ENCODE measurements at places on chromosomes 4 and X.

- DNase-seq, result no peak
Observed at GRCh38 chr4:118353534-118354030, 779 bp upstream of the PRSS12 start.

- DNase-seq, result no peak
Observed at GRCh38 chr4:123787512-123788080, 391.0 kb downstream of the SPRY1 start.

GRCh38 chr4:183601381-183601780 is 57.6 kb downstream of the RWDD4 start:
- DNase-seq, result no peak

GRCh38 chr4:23382879-23383278 is 507.0 kb downstream of the PPARGC1A start:
- DNase-seq, result no peak

- no peak for DNase-seq
Observed at GRCh38 chrX:40368611-40369061, 212.1 kb upstream of the ATP6AP2 start.

GRCh38 chr4:126807132-126807531 is 825.6 kb upstream of the INTU start:
- no peak for DNase-seq

DNA sequence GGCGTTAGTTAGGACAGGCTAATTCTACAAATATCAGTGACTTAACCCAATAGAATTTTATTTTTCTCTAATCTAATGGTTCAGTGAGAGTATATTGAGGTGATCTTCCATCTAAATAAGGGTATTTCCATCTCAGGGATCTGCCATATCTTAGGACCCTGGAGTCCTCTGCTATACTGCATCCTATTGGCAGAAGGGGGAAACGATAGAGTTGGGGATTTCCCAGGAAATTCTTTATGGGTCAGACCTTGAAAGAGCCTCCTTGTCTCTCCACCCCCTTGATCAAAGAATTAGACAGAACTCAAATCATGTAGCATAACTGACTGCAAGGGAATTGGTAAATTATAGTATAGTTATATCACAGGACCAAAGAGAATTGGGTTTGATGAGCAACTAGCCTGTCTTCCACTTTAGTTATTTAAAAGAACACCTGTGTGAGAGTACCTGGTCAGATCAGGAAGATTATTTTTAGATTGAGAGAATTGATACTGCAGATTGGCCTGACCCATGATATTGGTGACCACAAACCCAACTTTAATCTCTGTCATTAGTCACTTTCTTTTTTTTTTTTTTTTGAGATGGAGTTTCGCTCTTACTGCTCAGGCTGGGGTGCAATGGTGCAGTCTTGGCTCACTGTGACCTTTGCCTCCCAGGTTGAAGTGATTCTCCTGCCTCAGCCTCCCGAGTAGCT is 25.6 kb downstream of the SMARCA5 start:
- DNase-seq, result no peak

GRCh38 chrX:152821145-152821765 is 9.3 kb downstream of the CETN2 start:
- peak; percentile 18 for DNase-seq

GRCh38 chr4:124710015-124710741 is 2.4 kb downstream of the ANKRD50 start:
- DNase-seq, result no peak

- no peak for DNase-seq
Observed at GRCh38 chrX:49976682-49977197, 54.3 kb downstream of the CLCN5 start.

- DNase-seq, result no peak
Observed at GRCh38 chrX:4091046-4091760, 377.8 kb upstream of the PRKX start.

GRCh38 chr4:126603825-126604224 is 1028.9 kb upstream of the INTU start:
- DNase-seq, result no peak

DNA sequence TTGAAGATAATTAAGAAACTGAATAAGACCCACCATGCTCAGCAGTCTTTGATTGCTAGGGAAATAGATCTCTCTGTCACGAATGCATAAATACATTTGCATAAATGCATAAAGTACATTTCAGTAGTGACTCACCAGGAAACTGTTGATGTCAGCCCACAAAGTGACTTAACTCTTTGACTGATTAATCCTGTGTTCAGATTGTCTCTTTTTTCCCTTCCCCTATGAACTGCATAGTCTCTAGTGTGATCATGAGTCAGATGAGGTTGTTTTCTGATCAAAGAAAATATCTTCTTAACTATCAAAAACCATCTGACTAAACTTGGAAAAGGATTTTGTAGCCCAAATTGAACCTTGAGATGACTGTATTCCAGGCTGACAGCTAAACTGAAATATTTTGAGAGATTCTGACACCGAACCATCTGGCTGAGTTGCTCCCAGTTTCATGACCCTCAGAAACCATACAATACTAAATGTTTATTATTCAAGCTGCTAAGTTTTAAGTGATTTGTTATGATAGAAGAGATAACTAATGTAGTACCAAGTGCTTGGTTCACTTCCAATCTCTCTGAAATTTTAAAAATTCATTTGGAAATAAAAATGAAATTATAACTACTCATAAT is 1381.5 kb upstream of the AGA start:
- no peak for DNase-seq

DNA sequence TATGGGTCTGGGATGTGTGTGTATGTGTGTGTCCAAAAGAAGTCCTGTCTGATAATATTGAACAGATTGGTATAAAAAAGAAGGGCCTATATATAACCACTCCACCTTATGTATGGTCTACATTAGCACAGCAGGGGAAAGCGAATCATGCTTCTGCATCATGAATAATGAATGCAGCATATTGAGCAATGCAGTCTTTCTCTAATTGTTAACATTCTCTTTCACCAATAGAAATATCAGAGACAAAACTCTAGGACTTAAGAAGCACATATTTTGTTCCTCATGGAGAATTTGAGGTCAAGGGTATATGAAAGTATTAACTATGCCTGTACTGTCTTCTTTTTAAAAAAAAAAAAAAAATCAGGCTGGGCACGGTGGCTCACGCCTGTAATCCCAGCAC is 264.3 kb upstream of the NOCT start:
- no peak for DNase-seq

DNA sequence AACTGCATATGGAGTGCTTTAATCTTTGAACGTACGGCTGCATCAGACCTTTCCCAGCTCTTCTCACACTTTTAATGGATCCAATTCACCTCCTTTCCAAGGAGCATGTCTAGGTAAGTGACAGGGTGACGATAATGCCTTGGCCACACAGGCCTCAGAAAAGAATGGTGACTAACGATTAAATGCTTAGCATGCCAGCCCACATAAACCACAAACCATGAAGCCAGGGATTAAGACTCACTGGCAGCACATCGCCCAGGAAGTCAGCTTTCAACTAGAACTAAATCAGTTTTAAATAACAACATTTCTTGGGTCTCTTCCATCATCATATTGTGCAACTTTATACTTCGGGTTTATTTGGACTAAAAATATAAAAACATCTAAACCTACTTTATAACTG is 28.7 kb downstream of the INPP4B start:
- no peak for DNase-seq

- DNase-seq, result no peak
Observed at GRCh38 chr4:87230806-87231205, 10.4 kb upstream of the KLHL8 start.
